A172 (cell line): ENCODE measurements at places on chromosomes 12 and 14.

GRCh38 chr12:120258323-120258896, 7.1 kb downstream of the PXN start:
- DNase-seq = no peak

DNA sequence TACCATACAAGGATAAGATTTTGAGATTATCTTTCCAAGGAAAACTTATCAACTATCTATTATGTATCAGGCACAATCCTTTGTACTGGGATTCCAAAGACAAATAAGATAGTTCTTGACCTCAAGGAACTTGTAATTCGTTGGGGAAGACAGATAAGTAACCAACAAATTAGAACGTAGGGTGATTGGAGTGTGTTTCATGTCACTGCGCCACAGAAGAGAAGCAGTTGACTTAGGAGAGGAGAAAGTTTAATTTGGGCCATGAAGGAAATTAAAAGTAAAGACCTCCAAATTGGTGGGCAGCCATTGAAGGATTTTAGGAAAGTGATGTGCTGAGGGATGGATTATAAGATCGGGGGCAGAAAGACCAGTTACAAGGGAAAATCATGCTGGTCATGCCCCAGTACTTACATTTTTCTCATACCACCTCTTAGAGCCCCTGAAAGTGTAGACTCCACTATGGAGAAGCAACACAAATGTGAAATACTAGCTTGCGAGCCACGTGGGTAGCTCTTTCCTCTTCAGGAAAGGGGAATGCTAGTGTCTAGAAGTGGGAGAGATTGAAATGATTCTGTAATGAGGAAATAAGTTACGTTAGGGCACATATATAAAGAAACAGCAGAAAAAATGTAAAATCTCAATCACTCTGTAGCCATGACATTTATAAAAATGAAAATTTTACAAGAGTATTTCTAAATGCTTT, 148.7 kb downstream of the ETV6 start:
- no peak for DNase-seq

DNA sequence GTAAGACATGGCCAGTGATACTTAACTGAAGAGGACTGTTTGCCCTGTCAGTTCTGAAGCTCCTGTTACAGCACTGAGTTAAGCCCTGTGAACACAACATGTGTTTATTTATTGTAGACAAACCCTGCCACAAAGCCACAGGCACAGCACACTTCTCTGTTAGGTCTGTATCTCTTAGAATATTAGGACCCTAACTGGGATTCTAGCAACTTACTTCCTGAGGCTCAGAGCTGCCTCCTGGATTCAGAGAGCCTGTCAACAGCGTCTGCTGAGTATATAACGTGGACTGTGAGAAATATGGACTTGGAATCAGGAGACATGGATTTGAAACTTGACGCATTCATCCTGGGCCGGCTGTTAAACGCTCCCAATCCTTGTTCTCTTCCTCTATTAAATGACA, 135.0 kb upstream of the HIF1A start:
- DNase-seq = no peak

- no peak for DNase-seq
Observed at GRCh38 chr12:8561011-8561410, 20.3 kb upstream of the CLEC4E start.

- no peak for DNase-seq
Observed at GRCh38 chr12:47746073-47746472, 12.6 kb downstream of the RAPGEF3 start.

DNA sequence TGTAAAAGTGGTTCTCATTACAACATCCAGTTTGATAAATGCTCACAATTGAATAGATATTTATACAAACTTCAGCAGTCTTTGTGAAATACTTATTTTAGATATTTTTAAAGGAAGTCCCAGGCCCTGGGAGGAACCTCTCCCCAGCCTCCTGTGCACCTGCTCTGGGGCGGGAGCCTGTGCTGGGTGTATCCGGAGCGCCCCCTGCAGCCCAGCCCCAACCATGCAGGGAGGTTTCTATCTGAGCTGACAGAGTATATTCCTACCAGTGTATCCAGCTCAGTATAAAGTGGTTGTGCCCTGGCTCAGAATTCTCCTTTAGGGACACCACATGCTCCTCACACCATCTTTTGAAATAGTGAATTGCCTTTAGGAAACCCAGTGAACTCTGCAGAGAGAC, 851.8 kb downstream of the TMEM121 start:
- DNase-seq = no peak

DNA sequence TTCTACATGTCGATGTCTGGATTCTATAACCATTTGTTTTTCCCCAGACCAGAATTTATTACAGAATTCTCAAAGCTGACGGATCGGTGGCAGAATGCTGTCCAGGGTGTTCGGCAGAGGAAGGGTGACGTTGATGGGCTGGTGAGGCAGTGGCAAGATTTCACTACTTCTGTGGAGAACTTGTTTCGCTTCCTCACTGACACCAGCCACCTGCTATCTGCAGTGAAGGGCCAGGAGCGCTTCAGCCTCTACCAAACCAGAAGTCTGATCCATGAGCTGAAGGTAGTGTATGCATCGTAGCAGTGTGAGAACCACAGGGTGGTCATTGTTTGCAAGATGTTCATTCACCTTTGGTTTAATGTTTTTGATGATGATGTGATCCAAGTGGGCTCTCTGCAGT, 124.0 kb downstream of the ESR2 start:
- DNase-seq = no peak

DNA sequence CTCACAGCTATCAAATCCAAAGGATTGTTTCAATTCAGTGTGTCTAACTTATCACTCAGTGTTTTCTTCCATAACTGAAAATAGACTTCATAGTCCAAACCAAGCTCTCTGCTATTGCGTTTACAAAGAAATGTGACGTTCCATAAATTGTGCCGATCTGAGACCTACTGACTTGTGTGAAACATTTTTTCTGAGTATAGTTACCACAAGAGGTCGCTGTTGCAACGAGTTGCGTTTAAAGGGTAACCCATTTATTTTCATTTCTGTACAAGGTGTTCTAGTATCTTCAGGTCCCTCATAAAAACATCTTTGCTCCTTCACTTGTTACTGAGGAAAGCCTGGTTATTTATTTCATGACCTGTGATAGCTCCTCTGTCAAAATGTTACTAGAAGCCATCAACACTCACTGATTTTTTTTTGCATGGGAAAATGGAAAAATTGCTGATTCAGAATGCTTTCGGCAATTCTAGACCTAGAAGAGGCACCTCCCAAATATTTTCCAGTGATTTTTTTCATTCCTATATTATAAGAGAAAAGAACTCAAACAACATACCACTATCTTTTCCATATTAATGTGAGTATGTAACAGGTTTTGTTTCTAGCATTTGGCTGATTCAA, 60.9 kb upstream of the OR4E1 start:
- peak; percentile 23 for DNase-seq

DNA sequence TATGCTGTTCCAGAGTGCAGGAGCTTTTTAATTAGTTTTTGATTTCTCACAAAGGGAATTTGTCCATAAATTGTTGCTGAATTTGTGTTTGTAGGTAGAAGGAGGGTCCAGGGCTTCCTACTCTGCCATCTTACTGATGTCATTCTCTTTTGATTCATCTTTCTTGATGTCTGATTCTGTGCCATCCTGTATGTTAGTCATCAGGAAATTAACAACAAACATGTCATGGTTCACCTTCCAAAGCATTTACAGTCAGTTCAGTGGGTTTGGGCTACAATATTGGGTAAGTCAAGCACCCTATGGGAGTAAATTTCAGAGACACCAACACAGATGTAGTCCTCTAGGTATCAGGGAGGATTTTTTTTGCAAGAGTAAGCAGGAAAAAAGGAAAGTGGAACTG, 135.2 kb upstream of the SLC38A2 start:
- no peak for DNase-seq
